DMS79 (cell line): ENCODE measurements at places on chromosomes 1 and 21.

GRCh38 chr21:45064618-45065399 lies 9.6 kb upstream of the ADARB1 start:
- DNase-seq = no peak

- no peak for DNase-seq
Measured at GRCh38 chr1:96842215-96842614, 120.6 kb downstream of the PTBP2 start.

DNA sequence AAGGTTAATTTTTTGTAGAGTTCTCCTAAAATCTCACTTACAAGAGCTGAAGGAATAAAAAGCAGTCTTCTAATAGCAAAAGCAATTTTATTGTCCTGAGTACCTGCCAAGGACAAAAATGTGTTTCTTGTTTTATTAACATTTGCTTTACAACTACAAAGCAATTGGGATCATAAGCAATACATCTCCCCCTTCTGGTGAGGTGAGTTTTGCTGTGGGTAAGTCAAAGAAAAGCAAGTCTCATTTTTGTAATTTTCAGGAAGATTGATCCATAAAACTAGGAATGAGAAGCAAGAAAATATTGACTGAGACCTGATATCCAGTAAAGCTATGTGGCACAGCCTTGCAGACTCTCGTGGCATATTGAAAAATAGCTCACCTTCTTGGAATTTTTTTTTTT lies 2162.7 kb downstream of the NCAM2 start:
- no peak for DNase-seq

DNA sequence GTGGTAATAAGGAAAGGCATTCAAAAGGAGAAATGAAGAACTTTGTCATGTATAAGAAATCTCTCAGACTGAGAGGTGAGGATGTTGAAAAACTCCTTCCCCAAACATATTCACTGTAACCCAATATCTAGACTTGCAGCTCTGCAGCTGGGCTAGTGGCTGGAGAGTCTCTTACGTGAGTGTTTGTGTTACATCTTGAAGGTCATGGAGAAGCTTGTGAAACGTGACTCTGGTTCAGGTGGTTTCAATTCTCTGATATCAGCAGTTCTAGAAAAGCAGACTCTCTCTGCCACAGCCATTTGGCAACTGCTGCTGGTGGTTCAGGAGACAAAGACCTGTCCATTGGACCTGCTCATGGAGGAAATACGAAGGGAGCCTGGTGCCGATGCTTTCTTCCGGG lies 55.0 kb upstream of the EPHA8 start:
- DNase-seq = peak; percentile 97

- peak; percentile 17 for DNase-seq
Measured at GRCh38 chr1:1889847-1890505, 911 bp downstream of the GNB1 start.

DNA sequence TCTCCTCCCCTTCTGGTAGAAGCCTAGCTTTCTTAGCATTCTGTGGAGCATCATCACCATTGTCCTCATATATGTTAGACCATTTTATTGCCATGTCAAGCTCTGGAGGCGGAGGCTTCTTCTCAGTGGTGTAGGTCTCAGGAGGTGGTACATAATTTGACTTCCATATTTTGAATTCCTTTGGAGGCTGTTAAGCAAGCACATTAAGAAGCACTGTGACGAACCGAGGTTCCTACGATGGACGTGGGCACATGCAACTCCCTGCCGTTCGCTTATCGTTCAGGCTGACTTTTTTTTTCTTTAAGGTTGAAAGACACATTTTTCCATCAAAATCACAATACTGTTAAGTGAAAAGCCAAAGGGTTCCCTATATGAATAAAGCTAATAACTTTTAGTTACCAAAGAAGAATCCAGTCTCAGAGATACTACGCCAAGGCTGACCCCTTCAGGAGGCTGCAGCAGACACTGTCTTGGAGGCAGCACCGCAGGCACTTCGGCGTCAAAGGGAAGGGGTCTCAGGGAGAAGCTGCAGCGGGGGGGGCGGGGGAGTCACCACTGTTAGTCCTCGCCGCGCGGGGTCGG lies 835 bp downstream of the C1orf52 start:
- DNase-seq = no peak

DNA sequence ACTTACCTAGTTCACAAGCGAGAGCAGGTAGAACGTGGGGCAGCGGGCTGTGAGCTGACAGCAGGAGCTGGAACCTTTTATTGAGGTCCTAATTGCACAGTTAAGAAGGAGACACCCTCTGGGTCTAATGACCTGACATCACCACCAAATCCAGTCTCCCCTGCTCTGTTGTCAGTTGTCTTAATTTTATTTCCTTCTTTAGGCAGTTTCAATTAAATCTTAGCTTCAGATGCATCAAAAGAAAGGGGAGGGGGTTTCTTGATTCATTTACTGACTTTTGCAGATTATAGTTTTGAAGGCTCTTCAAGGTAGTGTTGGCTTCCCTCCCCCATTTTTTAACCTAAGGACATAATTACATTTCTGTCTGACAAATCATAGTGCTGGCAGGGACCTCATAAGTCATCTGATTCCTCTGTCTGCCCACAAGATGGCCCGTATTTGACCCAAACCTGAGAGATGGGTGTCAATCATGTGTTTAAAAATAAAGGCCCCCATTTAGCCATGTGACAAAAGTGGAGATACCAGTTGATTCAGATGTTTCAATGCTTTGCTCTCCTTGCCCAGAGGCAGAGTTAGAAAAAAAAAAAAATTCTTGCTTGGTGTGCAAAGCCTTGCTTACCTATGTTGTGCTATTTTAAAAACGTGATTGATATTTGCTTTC lies at the start of gene TCHHL1:
Gene TCHHL1 (minus strand): TSS at position 51 of the 661 bp plus-strand sequence. CDS start 921 bp downstream, outside the sequence.
- DNase-seq = no peak

GRCh38 chr1:203210988-203211387 lies 18.5 kb downstream of the CHIT1 start:
- DNase-seq = no peak

DNA sequence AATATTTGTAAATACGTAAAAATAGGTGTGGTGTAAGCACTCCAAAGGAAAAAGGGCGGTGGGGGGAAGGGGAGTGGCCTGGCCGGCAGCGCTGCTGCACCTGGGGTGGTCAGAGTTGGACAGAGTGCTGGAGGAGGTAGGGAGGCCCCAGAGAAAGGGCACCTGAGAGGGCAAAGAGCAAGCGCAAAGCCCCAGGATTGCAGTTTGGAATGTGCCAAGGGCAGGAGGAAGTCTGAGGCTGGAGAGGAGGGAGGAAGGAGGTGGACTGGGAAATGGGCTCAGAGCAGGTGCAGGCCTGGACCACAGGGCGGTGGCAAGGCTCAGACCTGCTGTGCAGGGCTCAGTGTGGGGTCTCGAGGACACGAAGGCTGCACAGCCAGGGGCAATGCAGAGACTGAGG lies 30.6 kb downstream of the LDLRAP1 start:
- no peak for DNase-seq

GRCh38 chr21:15514073-15514946 lies 215.5 kb upstream of the USP25 start:
- no peak for DNase-seq

DNA sequence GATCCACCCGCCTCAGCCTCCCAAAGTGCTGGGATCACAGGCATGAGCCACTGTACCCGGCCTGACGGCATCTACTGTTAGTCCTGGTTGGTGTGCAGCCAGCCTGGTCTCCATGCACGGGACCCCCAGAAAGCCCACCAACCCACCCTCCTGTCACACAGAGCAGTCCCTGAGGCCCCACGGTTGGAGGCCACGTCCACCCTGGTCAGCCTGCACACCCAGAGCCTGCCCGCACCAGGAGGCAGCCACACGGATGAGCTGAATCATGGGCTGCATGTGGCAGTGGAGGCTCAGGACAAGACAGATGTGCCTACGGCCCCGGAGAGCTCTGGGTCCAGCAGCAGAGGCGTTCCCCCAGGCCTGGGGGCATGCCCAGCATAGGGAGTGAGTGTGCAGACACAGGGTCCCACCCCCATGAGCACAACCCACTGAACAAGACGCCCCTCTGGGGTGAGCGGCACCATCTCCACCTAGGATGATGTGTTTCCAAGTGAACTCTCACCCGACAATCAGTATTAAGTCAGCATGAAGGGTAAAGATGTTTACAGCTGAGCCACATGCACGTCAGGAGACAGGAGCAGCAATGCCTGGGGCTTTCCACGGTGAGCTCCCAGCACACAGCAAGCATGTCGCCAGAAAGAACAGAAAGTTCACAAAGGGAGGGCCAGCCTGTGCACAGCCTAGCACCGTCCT lies 102.1 kb downstream of the WDR4 start:
- DNase-seq = no peak
